ENCODE measurements at places on chromosomes 13 and 19. TPM values are rescaled to one million over a fixed set of nuclear protein-coding genes. Genes with fewer than 3 reads are reported as not detected.

RINL gene
- total RNA-seq: 10.0 TPM

BEST2 gene
- total RNA-seq: not detected

LMO7 gene
- 64.7 TPM for total RNA-seq

SYDE1 gene
- total RNA-seq: 59.0 TPM

HOMER3 gene
- 150 TPM for total RNA-seq

CACNA1A gene
- total RNA-seq: 0.25 TPM

DMKN gene
- total RNA-seq: 29.5 TPM

Measured in mesangial cell (primary cell).